ENCODE measurements at places on chromosomes 1 and 21.

DNA sequence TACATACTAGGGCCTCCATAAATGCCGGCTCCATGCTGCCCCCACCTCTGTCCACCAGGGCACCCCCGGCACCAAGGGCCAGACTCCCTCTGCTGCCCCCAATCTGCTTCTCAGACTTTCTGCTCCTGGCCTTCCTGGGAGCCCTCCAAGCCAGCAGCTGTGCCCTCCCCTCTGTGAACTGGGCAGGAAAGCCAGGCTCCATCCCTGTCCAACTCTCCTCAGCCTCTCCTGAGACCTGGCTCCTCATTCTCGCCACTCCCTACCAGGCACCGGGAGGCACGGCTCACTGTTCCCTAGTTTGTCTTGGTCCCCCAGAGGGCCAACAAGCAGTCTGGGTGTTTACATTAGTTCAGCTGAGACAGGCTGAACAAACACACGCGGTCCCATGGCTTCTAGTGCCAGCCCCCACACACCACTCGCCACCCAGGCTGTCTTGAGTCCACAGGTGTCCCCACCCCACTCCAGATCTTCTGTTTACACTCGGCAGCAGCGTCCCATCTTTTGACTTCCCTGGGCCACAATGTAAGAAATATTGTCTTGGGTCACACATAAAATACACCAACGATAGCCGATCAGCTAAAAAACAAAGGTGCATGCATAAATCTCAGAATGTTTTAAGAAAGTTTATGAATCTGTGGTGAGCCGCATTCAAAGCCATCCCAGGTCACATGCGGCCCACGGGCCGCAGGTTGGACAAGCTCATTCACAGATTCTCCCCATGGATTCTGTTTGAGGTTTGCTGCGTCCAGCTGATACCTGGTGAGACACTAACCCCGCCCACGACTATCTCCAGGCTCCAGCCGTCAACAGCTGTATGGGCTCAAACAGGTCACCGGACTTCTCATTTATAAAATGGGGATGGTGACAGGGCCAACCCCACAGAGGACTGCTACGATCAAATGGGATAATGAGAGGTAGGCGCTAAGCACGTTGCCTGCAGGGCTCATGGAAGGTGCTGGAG lies 29.5 kb upstream of the ECE1 start:
- no peak for DNase-seq

DNA sequence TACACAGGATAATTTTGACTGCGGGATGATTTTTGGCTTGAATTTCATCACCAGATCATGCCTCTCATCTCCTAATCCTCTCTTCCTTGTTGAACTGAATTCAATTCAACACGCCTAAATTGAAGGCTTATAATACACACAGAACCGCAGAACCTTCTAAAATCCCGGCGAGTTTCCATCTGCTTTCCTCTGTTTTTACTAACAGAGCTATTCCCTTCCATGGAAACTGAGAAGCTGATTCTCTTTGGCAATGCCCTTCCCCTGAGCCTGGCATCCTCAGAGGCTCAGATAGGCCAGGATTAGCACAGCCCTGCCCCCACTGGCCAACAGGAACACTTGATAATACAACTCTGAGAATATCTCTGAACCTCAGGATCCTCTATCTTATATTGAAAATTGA lies 130.2 kb downstream of the CAPN8 start:
- no peak for DNase-seq

DNA sequence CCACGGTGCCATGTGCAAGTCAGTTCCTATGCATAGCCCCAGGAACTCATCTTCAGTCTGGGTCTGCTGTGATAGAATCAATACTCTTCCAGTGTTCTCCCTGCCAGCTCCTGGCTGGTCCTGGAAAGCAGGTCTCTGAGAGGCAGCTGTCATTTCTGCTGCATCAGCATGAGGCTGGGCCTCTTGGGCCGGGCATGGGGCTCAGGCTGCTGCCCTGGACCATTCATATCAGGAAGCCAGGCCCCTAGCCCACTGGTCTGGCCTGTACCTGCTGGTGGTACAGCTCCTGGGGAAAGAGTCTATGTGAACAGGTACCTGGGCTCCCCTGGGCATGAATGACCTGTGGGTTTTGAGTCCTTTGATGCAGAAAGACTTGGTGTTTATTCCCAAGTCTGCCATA lies 173.6 kb upstream of the CSF3R start:
- DNase-seq = no peak

GRCh38 chr1:240491796-240492195 lies 120.2 kb downstream of the GREM2 start:
- DNase-seq = no peak

DNA sequence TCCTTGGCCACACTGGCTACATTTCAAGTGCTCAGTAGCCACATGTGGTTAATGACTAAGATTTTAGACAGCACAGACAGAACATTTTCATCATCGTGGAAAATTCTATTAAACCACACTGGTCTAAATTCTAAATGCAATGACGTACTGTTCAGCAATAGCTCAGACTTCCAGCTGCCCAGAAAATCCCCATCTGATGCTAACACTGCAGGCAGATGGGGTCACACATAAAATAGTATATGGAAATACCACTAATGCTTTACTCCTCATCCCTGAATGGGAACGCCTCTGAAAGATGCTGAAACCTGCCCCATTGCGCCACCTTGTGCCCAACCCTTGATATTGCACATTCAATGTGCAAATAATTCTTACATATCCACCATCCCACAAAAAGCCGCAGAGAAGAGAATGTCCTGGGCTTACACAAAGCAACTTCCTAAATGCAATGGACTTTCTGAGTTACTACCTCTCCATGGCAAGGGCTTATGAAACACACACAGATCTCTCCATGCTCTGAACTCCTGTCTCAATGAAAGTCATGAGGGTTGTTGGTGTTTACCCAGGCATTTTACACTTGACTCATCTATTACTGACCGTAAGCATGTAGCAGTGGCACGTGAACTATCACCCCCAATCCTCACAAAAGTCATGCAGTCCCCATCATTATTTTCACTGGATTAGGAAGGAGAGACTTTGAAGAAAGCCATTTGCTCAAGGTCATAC lies 20.3 kb upstream of the SLC5A9 start:
- DNase-seq = peak; percentile 47

- DNase-seq = no peak
These were observed at the start of gene TFF2 for GRCh38 chr21:42350927-42351426. Gene TFF2, minus strand, starts transcription at chr21:42350994. Its CDS starts 37 bp downstream, at chr21:42350957.

DNA sequence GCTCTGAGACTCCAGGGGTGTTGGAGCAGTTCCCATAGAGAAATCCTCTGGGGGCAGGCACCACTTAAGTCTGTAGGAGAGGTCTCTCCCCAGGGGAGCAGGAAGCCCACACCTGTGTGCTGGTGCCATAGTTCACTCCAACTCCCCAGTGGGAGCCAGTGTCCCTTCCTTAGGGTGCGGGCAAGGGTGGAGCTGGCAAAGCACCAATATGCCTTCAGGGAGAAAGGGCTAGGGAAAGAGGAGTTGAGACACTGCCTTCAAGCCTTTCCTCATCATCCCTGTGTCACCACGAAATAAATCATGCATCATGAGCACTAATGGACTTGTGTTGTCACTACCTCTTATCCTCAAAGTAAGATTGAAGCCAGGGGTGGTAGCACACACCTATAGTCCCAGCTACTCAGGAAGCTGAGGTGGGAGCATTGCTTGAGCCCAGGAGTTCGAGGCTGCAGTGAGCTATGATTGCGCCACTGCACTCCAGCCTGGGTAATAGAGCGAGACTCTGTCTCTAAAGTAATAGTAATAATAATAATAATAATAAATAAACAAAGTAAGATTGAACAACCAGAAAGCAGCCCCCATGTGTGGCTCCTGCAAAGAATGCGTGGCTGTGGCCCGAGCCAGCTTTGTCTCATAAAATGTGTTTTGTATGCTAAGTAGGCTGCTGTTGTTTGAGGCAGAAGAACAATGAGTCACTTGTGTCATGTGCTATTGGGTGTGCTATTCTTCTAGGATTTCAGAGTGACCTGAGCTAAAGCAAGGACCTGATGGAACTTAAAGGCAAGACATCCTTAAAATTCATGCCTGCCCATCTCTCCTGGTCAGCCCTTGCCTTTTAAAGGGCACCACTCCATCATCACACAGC lies 6.7 kb upstream of the TIE1 start:
- no peak for DNase-seq

DNA sequence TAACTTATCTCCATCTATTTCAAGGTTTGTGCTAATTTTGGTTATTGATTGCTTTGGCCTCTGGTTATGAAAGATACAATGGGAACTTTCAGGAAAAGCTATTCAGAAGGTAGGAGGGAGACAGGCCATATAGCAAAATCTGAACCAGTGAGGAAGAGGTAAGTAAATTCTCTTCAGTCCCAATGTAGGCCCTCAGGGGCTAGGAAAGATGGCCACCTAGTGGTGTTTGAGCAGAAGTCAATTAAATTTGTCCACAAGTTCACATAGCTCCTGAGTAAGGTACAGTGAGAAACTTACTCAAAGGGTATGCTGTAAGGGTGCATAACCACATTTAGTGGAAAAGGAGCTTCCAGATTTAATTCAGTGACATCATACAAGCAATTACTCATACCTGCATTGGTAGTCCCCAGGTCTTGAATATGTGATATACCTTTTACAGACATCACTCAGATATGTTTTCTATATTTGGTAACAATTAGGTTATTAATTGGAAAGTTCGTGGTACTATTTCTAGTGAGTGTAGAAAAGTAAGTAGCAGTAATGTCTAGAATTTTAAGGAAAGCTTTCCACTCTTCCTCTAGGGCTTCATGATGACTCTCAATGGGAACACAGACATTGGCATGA lies 21.4 kb upstream of the FMO1 start:
- DNase-seq = peak; percentile 23

DNA sequence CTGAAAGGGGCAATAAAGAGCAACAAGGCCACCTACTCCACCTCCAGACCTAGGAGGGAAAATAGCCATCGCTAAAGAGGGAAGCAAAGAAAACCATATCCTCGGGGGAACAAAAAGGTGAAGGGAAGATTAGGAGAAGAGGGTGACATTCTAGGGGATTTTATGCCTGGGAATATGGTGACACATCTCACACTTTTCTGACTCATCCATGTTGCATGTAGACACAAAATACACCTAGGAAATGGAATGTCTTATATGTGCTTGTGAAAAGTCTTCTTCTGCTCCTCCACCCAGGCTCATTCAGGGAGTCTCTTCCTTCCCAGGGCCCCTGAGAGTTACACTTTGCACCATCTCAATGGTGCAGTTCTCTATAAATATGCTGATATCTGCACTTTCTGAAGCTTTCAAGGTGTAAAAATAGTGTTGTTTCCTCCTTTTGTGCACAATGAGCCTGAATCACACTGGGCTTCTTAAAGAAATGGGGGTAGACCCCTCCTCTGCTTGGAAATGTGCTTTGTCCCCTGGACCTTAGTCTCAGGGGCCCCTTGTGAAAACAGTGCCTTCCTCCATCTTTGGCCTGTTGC lies 195.9 kb downstream of the CYYR1 start:
- DNase-seq = no peak

DNA sequence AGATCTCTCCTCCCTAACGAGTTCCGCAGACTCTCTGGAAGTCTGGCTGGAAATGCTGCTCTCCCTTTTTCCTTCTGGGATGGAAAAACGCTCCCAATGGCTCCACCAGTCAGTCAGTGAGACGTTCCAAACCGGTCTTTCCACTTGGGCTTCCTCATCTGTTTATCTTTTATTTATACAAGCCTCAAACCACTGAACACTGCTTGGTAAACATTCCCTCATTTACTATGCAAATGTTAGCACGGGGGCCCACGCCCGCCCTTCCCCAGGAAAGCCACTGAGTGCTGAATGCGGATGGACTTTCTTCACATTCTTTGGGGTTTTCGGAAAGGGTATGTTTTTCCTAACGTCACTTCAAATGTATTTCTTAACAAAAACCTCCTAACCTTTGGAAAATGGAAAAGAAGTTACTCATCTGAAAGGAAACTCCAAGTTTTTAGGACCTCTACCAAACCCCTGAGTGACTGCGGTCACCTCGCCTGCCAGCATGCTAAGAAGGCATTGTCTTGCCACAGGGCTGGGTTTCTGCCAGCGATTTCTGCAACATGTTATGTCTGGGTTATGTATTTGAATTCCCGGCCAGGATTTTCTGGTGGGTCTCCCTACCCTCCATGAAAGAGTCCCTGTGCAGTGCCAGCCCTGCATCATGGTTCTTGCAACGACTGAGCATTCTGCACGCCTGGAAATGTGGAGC lies 14.0 kb upstream of the UMODL1 start:
- DNase-seq = no peak

DNA sequence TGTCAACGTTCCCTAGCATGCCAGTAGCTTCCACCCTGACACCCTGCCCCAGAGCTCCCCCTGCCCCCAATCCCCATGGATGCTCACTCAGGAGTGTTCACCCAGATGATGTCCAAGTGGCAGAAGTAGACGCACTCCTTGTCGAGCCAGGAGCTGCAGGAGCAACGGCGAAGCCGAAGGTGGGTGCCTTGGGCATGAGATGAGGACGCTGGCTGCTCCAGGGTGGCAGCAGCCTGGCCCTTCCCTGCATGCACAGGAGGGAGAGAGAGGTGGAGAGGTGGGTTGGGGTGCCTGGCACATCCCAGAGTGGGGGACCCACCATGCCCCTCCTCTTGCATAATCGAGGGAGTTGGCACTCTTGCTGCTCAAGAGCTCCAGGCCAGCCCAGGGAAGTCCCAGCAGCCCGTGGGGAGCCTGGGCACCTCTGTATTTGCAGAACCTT lies 502 bp downstream of the EDN2 start:
- DNase-seq = no peak

GRCh38 chr1:84603223-84603622 lies 29.0 kb upstream of the CTBS start:
- no peak for DNase-seq

- DNase-seq = peak; percentile 17
These were observed 6.7 kb downstream of the PIK3CD start for GRCh38 chr1:9658199-9658598.

DNA sequence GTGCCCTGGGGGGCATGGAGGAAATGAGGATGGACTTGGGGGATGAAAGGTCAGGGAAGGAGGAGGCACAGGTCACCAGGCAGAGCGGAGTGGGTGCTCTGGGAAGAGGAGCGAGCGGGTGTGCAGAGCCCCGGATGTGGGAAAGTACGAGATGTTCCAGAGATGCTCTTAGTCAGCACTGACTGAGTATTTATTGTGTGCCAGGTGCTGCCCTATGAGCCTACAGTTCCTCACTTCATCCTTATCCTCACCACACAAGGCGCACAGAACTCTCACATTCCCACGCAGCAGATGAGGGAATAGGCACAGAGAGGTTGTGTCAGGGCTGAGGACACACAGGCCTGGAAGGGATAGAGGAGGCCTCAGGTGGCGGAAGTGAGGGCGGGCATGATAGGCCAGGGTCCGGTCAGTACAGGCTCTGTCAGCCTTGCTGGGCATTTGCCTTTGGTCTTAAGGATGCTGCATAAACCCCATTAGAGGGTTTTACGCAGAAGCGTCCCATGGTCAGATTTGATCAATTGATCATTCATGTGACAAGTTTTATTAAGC lies 77.3 kb downstream of the ARHGEF10L start:
- no peak for DNase-seq

- peak; percentile 74 for DNase-seq
These were observed 7.0 kb downstream of the EFNA3 start for GRCh38 chr1:155085504-155086127.

GRCh38 chr21:41666641-41667081 lies 100.2 kb downstream of the RIPK4 start:
- DNase-seq = no peak

GRCh38 chr1:233042834-233043233 lies 92.4 kb downstream of the NTPCR start:
- DNase-seq = no peak

GRCh38 chr1:57272150-57272549 lies 151.7 kb downstream of the DAB1 start:
- no peak for DNase-seq

All from CD4-positive, alpha-beta T cell treated with Interleukin-10 for 1 hour (primary cell).